ENCODE measurements at places on chromosomes 13 and 19.

DNA sequence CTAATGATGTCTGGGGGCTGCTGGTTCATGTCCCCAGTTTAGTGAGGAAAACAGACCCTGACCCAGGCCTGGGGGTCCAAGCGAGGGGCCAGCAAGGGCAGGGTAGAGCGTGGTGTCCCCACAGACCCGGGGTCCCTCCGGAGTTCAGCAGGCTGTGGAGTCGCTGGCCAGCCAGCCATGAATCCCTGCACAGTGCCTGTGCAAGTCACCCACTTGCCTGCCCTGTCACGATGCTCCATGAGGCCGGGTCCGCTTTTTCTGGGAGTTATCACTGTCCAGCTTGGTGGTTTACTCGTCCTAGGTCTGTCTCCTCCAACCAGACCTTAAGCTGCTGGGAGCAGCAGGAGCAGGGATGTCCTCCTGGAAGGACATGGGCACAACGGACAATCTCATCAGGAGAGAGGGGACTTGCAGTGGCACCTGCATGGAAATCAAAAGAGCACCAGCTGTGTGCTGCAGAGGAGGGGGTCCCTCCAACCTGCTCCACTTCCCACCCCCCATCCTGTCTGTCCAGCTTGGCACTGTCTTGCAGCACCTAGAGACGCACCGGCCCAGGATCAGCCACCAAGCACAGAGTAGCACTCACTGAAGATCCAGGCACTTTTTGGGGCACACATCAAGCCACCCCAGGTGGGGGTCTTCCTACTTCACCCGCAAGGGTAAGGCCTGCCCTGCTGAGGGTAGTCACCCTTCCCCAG, 121.8 kb downstream of the URI1 start:
- no peak for DNase-seq

DNA sequence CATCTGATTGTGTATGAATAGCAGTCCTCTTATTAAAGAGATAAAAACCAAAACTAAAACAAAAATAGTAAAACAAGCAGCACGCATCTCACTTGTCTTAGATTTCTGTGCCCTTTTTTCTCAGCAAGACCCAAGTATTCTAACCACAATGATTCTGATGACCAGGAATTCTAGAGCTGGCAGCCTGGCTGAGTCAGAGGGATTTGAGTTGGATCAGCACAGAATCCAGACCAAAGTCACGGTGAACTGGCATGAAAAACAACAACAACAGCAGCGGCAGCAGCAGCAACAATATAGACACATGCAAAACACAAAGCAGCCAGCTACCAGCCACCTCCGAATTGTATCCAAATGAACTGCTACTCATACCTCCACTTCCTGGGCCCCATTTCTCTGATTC, 360.5 kb downstream of the KCNRG start:
- DNase-seq = no peak

- no peak for DNase-seq
These were observed 19.5 kb downstream of the CFAP97D2 start for GRCh38 chr13:114198556-114198955.

GRCh38 chr19:49398001-49398615, 10.1 kb downstream of the KASH5 start:
- no peak for DNase-seq

- DNase-seq = no peak
These were observed 27.5 kb downstream of the VRK3 start for GRCh38 chr19:49997709-49998108.

DNA sequence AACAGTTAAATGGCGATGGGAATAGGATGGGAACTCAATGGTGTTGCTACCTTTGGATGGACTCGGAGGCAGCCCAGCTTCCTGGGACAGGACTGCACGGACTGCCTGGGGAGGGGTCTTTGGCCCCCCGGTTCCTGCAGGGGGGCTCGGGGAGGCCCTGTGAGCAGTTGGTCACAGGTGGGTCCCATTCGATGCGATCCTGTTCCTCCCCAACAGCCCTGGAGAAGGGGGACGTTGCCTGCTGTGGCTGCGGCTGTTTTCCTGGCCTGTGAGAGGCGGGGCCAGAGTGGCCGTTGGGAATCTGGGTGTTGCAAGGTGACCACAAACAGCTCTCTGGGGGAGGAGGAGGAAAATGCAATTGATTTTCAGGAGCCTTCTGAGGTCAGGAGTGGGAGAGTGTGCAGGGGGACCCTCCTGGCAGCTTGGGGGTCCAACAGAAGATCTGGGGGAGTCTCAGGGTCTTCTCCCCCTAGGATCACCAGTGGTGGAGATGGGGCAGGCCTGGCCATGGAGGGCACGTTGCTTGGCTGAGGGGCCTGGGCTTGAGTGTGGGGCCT, 1.9 kb upstream of the PLPPR3 start:
- DNase-seq = no peak

- no peak for DNase-seq
These were observed 167.4 kb downstream of the KDM4B start for GRCh38 chr19:5136073-5136855.

DNA sequence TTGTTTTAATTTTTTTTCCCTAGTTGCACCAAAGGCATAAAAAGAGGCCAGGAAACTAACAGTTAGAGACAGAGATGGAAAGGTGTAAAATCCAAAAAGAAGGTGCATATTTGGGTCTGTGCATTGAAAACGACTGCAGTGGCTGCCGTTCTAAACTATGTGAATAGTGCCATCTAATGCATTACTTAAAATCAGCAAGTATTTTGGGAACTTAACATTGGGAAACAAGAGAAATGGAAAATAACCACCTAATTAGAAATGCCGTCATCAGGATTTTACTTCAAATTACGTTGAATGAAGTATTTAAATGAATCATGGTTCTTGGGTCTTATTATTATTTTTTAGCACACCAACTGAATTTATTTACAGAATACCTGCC, 189.5 kb upstream of the MIR17HG start:
- no peak for DNase-seq

DNA sequence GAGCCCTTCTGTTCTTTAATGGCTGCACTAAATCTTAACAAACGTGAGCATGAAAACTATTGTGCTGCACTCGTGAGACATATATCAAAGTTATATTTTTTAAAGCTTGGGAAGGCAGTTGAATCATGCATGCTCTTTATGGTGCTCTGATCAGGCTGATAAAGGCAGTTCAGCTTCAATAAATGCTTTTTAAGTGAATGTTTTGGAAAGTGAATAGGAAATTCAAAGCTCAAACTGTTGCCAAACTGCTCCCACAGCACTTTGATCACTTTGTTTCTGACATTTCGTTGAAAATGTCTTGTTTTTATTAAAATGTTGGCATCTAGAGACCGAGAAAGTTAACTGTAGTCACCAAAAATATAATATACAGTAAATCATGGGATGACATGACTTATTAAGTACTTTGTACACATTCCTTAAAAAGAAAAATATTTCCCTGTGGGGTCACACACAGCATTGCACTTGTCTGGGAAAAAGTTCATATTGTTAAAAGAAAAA, 625.7 kb upstream of the PCDH9 start:
- no peak for DNase-seq

DNA sequence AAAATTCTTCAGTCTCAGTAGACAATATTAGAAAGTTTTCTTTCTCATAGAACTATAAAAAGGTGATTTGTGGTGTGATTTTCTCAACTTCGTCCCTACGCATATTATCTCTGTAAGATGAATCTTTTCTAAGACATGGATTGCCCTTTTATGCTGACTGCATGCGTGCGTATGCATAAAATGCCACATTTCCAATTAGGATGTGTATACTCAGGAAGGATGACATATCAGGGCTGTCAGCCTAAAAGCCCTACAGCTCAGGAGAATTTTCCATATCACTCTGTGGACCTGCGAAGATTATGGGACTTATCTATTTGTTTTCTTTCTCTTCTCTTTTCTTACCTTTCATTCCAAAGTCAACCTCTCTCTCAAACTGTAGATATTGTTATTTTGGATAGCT, 166.5 kb upstream of the GPC6 start:
- DNase-seq = no peak

DNA sequence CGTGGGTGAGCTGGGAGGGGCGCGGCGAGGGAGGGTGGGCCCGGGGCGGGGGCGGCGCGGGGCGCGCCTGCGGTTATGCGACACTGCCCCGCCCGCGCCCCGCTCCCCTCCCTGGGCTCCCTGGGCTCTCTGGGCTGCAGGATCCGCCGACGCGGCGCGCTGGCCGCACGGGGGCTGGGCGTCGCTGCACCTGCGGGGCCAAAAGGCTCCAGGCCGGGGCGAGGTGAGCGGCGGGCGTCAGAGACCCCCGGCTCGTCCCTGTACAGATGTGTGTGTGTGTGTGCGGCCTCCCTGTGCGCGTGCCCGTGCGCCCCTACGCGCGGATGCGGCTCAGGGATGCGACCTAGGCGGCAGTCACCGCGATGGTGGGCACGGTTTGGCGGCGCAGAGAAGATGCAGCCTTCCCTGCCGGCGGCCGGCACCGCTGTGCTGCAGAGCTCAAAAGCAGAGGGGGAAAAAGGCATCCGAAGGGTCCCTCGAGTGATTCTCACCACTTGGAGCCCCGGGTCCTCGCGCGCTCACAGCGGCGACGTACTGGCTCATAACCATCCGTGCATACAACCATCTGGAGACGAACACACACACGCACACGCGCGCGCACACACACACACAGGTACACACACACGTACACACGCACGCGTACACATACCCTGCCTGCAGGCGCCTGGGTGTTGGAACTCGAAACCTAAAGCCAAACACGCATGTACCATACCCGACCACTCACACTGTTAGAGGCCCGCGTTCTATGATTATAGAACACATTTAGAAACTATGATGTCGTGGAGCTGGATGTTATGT, 709 bp downstream of the ATP8A2 start:
- no peak for DNase-seq

GRCh38 chr19:4521170-4521887, 3.0 kb upstream of the PLIN4 start:
- DNase-seq = no peak

GRCh38 chr13:28641600-28641926, 17.4 kb upstream of the POMP start:
- no peak for DNase-seq

Measured in activated CD8-positive, alpha-beta memory T cell treated with anti-CD3 and anti-CD28 coated beads for 4 hours (primary cell).